Stimulated activated CD8-positive, alpha-beta memory T cell treated with anti-CD3 and anti-CD28 coated beads, Interleukin-7, amount 100 ng/mL, for 1 hour (primary cell): ENCODE measurements at places on chromosomes 3 and 15.

GRCh38 chr3:174120997-174121396 is 723.5 kb downstream of the NLGN1 start:
- no peak for DNase-seq

- DNase-seq = no peak
Measured at GRCh38 chr3:49673121-49673714, 933 bp upstream of the APEH start.

- DNase-seq = no peak
Measured at GRCh38 chr3:94176988-94177745, 114.3 kb downstream of the NSUN3 start.

GRCh38 chr15:85318732-85319076 is 61.7 kb upstream of the AKAP13 start:
- no peak for DNase-seq

DNA sequence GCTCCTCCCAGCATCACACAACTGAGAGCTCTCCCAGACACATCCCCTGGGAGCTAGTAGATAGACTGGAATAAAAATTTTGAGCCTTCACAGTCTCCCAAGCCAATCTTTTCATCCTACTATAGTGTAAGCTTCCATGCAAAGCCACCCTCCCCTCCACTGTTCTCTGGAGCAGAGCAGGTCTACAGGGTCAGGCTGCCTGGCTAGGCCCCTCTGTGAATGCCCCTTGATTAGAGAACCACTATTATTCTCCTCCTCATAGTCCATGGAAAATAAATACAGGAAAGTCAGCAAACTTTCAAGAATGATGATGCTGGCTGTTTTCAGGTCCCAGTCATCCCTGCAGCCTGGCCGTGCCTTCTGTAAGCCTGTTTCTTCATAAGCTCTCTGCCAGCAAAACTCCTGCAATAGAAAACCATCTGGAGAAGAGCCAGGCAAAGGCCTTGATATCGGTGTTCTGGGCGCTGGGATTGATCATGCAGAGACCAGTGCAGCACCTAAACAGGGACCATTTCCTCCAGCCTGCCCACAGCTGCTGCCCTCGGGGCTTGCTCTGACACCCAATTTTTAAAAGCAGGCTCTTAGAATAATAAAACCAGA is 51.7 kb downstream of the CRYGS start:
- DNase-seq = no peak

GRCh38 chr3:156497326-156497725 is 57.6 kb downstream of the SSR3 start:
- DNase-seq = no peak

GRCh38 chr15:101578443-101578894 is 73.7 kb downstream of the TM2D3 start:
- DNase-seq = no peak

DNA sequence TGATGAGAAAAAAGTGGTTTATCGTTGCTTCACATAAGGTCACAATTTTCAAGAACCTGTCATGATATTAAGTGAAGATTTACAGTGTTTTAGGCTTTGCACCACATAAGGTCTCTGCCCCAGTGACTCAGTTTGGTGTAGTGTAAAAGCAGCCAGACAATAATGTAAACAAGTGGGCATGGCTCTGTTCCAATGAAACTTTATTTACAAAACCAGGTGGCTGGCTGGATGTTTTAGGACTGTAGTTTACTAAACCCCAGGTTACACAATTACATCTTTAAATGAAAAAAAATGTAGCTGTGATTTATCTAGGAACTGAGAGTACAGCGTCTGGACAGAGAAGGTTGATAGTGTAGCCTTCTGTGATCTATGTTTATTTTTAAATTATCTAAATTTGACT is 9.7 kb upstream of the FBXL22 start:
- no peak for DNase-seq

GRCh38 chr3:60313951-60314461 is 937.2 kb downstream of the FHIT start:
- DNase-seq = no peak

- no peak for DNase-seq
Measured at GRCh38 chr3:53805463-53806159, 40.6 kb downstream of the CHDH start.
